Stimulated activated memory B cell treated with anti-CD40 and anti-IgM and Interleukin-4, amounts not matched to agents 10 μg/mL and 1 μg/mL and 100 μg/mL, for 72 hours (primary cell): ENCODE measurements at places on chromosomes 6 and 20.

GRCh38 chr6:85323435-85324040 is 126.3 kb upstream of the NT5E start:
- no peak for ATAC-seq

DNA sequence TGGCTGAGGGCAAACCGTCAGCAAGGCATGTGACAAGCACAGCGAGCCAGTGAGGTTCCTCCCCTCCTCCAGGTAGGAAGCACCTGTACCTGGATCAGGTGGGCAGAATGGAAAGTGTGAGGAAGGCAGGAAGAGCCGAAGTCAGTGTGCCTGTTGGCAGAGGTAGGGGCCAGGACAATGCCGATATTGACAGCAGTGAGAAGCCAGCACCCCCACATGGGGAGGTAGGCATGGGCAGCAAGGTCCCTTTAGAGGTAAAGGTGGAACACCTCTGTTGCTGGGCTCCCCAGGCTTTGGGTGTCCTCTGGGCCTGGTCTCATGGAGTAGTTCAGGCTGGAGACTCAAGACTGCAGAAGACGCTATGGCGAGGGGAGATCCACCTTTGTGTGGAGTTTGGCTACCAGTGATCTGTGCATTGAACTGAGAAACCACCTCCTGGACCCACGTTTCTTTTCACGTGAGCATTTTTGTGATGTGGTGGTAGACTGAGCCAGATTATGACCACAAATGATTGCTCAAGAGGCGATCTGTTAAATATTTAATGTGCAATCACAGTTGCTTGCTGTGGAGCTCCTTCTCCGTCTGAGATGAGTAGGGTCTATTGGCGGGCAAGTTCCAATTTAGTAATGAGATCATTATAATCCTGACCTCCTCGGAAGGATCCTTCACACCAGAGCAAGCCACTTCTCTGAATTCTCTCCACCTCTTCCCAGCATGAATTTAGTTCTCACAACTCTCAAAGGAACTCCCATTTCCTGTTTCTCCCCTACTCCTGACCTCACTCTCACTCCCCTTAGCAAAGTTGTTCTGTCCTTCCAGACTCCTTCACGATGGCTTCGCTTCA is 174.8 kb downstream of the CDH26 start:
- ATAC-seq = no peak

- ATAC-seq = no peak
These were observed 5.5 kb upstream of the NTSR1 start for GRCh38 chr20:62702895-62703852.

DNA sequence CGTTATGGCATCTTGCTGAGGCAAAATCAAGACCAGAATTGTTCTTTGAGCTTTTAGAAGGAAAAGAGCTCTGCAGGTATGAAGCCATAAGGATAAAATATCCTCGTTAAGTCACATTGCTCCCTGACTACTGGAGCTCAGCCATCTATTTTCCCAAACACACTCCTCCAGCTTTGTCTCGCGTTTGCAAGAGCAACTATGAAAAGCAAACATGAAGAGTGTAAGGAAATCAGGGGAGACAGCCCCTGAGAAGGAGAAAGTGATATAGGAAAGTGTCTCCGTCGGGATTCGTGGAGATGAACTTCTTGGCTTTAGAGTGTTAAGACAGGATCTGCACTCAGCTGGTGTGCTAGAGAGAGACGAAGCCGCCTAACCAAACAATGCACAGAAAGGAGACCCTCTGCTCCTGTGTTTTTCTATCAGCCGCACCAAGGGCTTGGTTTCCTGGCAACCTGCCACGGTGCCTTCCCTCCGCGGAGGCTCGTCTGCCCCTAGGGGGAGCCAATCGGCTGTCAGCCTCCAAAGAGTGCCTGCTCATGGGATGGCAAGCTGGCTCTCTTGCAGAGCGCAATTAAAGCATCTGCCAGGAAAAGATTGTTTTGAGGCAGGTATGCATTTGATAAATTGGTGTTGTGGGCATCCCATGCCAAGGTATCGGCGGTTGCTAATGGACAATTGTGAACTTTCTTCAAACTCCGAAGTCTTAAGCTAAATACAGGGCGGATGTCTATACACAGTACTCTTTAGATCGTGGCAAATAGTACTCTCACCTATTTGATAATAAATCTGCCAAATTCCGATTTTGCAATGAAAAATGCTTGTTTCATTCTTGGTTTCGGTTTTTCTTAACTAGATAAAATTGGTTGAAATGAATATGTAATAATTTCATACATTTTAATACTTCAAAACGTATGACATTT is 603.2 kb downstream of the RNF144B start:
- no peak for ATAC-seq

GRCh38 chr6:116883005-116883404 is 6.0 kb downstream of the RFX6 start:
- ATAC-seq = no peak

DNA sequence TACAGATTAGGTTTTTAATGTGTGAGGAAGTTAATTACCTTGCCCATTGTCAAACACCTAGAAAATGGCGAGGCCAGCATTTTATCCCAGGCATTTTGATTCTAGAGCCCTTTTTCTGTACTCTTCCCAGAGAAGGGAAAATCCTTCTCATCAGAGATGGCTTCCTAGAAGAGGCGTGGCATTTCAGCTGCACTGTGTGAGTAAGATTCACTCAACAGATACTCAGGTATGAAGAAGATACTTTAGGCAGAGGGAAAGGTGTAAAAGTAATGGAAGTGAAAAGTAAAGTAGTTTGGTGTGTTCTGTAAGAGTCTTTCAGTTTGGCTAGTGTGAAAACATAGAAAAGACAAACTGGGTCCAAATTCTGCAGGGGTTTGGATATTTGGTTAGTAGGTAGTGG is 113.8 kb downstream of the MAP3K4 start:
- ATAC-seq = no peak

DNA sequence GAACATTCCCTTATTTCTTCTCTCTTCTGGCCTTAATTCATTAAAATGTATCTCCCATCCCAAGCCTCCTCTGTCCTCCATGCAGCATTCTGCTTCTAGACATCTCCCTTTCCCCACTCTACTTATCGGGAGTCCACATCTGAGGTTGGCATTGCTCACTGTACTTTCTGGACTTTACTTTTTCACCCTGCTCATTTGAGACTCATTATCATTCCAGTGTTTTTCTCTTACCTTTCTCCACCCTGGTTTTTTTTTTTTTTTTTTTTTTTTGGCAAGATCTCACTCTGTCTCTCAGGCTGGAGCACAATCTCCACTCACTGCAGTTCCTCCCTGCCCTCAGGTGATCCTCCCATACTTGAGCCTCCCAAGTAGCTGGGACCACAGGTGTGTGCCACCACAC is 4.5 kb downstream of the ENPP3 start:
- no peak for ATAC-seq

DNA sequence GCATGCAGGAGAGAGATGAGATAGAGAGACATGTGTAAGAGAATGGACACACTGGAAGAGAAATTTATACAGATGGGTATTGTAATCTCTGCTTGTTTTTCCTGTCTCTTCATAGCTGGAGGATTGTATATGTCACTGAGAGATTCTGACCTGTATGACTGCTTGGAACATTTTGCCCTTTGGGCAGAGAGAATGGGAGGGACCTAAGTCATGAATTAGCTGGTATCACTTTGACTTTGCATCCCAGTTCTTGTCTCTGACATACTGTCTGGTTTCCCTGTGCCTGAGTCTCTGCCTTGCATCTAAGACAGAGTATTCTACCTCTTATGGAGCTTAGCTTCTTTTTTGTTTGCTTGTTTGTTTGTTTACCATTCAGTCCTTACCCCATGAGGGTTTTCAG is 37.0 kb upstream of the ASCC3 start:
- peak; percentile 70 for ATAC-seq

DNA sequence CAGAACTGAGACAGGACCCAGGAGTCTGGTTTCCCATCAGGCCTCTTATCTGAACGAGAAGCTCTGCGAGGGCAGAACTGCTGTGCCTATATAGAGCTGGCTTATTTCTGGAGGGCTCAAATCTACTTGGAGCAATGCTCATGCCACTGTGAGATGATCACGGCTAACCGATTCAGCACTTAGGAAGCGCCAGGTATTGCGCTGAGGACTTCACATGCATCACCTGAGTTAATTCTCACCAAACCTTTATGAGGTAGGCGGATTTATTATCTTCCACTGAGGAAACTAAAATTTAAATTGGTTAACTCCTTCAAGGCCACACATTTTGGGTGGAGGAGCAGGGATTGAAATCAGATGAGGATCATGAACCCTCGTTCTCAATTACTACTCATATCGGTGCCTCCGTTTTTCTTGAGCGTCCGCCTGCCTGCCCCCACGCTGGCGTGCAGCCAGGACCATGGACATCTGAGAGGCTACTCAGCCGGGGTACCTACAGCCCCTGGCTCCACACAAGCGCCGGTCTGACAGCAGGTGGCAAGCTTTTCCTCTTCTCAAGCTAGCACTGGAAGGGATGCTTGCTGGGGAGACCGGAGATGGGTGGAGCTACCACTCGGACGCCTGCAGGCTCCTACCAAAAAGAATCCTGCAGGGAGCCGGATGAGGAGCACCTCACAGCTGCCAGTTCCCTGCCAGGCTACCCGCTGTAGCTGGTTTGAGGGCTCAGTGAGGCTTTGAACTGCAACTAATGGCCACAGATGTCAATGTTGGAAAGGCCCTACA is 1.0 kb upstream of the PCIF1 start:
- no peak for ATAC-seq

GRCh38 chr6:28496099-28496779 is 19.4 kb downstream of the GPX6 start:
- ATAC-seq = no peak

DNA sequence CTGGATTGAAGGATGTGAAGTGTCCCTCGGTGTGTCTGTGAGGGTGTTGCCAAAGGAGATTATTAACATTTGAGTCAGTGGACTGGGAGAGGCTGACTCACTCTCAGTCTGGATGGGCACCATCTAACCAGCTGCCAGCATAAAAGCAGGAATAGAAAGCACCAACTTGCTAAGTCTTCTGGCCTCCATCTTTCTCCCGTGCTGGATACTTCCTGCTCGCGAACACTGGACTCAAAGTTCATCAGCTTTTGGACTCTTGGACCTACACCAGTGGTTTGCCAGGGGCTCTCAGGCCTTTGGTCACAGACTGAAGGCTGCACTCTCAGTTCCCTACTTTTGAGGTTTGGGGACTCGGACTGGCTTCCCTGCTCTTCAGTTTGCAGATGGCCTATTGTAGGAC is 220.3 kb upstream of the LRFN2 start:
- ATAC-seq = no peak

DNA sequence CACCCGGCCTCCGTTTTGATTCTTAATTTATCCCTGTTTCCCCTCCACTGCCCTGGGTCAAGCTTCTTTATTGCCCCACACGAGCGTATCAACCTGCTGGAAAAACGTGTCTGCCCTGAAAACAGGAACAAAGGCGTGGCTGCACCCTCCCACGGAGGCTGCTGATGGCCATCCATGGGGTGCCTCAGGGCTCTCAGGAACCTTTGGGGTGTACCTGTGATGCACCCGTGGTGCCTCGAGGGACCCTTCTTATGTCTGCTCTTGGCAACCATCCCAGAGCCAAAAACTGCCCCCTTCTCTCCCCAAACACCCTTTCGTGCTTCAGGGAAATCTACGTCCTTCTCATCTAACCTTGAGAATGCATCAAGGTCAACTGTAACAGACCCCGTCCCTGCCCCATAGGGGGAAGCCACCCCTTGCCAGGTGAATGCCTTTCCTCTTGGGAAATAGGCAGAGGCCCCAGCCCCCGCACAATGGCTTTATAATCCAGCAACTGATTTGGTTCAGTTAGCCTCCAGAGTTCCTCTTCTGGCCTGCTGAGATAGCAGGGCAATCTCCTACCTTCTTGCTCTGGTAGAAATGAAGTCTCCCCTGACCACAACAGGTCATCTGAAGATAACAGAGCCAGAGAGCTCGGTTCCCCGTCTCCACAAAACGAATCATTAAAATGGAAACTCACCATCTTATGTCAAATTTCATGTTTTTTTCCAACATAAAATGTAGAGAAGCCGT is 29.4 kb downstream of the PSMG4 start:
- no peak for ATAC-seq

DNA sequence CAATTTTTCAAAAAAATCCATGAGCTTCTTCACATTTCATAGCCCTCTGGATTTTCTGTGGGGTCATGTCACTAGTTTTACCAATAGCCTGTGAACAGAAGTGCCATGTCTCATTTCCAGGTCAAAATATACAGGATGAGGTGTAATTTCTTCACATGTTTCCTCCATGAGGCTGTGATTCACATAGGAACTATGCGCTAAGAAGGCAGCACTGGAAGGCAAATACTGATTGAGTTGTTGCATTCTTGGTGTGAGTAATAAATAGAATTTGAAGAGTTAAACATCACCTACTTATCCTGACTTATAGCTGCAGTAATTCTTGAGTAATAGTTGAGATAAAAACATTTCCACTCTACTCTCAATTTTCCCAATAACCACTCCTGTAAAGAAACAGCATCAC is 442.3 kb downstream of the HAO1 start:
- ATAC-seq = no peak

GRCh38 chr20:1468117-1468624 is 1.5 kb upstream of the NSFL1C start:
- no peak for ATAC-seq

DNA sequence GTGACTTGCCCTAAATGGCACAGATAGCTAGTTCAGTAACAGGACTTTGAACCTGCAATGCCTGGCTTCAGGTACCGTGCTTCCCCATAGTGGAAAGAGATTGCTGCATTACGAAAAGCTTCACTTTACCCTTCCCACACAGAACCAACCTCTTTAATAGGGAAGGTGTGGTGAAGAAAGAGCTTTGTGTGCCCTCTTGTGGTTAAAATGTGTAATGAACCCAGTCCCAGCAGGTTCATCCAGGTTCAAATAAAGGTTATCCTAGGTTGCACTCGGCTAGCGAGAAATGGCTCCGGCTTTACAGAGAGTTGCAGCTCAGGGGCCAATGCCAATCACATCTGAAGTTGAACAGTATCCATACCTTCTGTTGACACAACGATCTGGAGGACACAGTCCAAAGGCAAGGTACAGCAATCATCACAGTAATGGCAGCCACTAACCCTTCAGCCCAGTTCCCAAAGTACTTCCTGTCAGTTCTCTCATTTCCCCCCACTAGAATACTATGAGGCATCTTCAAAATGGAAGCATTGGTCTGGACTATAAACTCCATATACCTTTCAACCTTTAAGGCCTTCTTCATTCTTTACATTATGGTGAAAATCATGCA is 3.0 kb downstream of the DEFB115 start:
- ATAC-seq = no peak

DNA sequence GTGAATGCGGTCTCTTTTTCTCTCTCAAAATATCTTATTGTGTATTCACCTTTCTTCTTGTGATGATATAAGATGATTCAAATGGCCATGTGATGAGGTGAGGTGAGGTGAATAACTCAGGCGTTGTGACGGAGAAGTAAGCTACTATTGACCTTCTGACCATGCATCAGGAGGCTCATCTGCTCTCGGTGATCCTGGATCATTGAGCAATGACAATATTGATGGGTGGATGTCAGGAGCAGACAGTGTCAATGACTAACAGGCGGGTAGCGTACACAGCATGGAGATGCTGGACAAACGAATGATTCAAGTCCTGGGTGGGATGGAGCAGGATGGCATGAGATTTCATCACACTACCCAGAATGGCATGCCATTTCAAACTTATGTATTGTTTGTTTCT is 119.6 kb downstream of the PXDC1 start:
- no peak for ATAC-seq

GRCh38 chr20:13865791-13866351 is 81.0 kb downstream of the NDUFAF5 start:
- no peak for ATAC-seq

- ATAC-seq = no peak
These were observed 43.4 kb upstream of the SUPT3H start for GRCh38 chr6:45420909-45421708.
